Activated CD4-positive, alpha-beta T cell treated with anti-CD3 and anti-CD28 coated beads for 24 hours (primary cell): ENCODE measurements at places on chromosomes 4 and X.

DNA sequence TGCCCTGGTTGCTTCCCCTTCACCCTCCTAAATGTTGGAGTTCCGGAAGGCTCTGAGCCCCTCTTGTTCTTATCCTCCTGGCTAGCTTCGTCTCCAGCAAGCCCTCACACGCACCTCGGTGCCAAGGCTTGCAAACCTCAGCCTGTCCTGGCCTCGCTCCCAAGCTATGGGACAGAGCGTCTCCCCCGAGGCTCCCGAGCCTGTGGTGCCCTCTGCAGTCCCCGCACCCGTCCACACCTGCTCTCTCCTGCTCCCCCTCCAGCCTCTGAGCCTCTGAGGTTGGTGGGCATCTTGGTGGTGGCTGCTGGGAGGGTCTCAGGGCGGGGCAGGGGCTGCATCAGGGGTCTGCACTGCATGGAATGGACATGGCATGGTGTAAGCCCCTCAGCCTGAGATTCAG is 63.2 kb downstream of the TRMT44 start:
- no peak for DNase-seq

GRCh38 chr4:11904117-11904535 is 475.4 kb upstream of the HS3ST1 start:
- DNase-seq, result no peak

DNA sequence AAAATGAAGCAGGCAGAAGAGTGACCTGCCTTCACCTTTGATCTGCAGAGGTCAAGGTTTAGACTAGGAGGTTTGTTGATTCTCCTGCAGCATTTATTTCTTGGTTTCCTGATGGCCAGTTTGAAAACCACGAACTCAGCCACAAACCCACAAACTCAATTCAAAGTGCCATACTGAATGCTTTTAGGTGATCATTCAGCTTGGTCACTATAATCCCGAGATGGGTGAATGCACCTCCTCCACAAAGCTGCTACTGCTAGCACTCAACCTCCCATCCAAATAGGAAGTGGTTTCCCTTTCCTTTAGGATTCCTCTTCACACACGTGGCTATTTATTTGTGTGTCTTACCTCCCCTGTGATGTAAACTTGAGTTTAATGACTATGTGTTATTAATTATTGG is 225.2 kb downstream of the MID1 start:
- DNase-seq, result no peak

- no peak for DNase-seq
These were observed 1024.0 kb upstream of the SLIT2 start for GRCh38 chr4:19227701-19228100.

DNA sequence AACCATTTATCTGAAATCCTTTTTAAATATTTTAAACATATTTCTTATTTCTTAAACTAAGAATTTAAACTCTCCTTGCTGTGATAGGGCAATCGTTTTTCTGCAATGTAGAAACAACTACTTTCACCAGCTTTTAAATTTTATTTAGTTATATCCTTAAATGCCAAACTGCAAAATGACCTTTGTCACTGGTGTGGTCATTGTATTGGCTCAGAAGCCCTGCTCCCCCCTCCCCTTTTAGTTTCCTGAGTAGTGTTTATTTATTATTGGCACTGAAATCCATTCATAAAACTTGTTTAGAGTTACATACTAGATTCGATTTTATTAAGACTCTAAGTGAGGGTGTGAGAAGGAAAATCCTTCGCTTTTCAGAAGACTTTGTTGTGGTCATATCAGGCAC is 23.0 kb downstream of the MAOA start:
- no peak for DNase-seq

DNA sequence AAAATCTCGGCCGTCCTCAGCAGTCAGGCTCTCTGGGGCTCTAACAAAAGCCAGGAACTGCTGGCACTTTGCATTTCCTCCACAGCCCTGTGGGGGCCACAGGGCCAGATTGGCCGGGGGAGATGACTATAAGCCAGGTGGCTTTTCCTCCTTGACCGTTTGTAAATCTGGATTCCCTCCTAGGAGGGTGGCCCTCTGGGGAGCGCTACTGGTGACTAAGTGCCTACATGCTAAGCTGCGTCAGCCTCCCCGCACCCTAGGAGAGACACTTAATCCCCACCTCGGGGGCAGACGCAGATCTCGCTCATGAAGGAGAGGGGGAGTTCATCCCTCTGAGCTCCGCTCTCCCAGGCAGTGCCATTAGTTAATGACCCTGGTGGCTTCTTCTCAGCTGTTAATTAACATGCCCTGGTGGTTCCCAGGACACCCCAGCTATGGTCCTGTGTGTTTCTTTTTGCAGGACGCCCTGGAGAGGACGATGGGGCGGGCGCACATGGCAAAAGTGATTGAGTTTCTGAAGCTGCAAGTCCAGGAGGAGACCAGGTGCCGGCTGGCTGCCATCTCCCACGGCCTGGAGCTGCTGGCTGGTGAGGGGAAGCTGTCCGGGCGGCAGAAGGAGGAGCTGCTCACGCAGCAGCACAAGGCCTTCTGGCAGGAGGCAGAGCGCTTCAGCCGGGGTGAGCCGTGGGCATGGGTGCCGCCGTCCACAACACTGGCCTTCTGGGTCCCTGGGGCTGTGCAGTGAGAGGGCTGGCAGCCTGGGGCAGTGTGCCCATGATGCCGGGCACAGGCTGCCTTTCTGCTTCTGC is 41.6 kb downstream of the EVC start:
- DNase-seq, result no peak

- no peak for DNase-seq
These were observed 8.4 kb downstream of the UBE2K start for GRCh38 chr4:39706334-39706733.

DNA sequence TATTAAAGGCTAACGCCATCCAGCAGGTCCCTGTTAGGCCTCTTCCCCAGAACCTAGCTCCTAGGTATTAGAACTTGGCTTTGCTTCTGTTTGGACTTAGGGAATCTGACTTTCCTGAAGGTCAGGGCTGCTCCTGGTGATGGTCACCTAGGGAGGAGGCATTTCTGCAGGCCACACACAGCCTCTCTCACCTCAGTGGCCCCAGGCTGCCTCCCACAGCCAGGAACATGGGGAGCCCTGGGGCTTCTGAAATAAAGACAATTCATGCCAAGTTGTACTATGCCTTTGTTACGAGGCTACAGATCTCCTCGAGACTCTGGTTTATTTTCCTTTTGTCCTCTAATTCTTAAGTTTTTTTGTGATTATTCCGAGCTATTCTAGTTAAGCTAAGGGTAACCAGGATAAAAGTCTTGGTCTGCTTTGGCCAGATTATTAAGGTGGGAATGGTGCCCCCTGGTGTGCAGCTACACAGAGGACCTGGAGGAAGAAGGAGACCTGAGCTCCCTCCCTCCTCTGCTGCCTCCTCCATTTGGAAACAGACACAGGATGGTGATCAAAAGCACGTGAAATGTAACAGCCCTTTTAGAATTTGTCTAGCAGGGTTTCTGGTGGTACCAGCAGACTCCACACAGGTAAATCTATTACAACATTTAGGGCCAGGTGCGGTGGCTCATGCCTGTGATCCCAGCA is 131.0 kb downstream of the DCLK2 start:
- peak; percentile 4 for DNase-seq

- DNase-seq, result no peak
These were observed 168.9 kb downstream of the GPAT3 start for GRCh38 chr4:83704786-83705185.
